ENCODE measurements at places on chromosomes 12 and 14.

- no peak for DNase-seq
Observed at GRCh38 chr12:49190974-49191373, 2.1 kb upstream of the TUBA1A start.

DNA sequence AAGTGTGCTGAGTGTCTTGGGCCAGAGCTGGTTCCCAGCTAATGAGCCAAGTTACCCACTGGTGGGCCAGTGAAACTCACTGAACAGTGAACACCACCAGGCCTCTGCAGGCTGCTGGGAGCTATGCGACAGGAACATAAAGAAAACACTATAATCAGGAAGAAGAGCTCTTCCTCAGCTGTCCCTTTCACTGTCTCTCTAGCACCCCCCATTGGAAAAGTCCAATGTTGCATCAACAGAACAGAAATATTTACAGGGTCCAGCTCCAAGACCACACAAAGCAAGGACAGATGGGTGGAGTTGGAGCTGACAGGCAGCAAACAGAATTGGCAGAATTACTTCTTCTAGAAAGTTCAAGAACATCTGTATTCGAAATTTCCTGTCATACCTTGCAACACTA is 903.6 kb upstream of the TMEM132C start:
- no peak for DNase-seq

DNA sequence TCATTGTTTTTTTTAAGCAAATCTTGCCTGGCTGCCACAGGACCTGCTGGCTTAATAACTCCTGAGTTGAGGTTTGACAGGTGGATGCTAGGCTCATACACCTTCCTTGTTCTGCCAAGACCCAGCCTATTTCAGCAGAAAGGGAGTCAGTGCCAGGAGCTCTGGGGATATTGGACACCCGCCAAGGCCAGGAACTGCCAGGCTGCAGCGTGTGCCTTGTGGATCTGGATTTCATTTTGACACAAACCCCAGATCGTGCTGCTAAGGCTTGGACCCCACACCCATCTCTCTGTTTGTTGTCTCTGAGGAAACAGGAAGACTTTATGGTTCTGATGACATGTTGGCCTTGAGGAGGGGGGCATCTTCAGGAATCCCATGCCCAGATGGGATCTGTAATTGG is 44.4 kb upstream of the PRIMA1 start:
- DNase-seq: no peak

- DNase-seq: no peak
Observed at GRCh38 chr14:23550131-23550811, 1.3 kb downstream of the ZFHX2 start.

DNA sequence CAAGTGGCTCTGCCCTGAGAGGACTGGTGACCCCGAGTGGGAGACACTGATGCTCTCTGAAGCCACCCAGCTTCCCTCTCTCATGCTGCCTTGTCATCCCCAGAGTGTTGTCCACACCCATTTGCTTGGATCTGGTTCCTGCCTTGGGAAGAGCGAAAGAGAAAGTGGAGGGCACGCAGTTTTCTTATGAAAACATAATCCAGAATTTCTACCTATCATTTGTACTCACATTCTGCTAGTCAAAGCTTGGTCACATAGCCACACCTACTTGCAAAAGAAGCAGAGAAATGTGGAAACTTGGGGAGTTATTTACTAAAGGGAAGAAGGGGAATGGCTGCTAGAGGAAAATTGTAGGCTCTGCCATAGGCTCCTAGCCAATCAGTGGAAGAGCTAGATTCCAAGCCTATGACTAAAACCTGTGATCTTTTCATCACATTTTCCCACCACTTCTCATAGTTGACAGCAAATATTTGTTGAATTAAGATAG is 326.3 kb downstream of the ZFP36L1 start:
- peak; percentile 70 for DNase-seq

- no peak for DNase-seq
Observed at GRCh38 chr12:58710901-58711300, 209.4 kb downstream of the LRIG3 start.

DNA sequence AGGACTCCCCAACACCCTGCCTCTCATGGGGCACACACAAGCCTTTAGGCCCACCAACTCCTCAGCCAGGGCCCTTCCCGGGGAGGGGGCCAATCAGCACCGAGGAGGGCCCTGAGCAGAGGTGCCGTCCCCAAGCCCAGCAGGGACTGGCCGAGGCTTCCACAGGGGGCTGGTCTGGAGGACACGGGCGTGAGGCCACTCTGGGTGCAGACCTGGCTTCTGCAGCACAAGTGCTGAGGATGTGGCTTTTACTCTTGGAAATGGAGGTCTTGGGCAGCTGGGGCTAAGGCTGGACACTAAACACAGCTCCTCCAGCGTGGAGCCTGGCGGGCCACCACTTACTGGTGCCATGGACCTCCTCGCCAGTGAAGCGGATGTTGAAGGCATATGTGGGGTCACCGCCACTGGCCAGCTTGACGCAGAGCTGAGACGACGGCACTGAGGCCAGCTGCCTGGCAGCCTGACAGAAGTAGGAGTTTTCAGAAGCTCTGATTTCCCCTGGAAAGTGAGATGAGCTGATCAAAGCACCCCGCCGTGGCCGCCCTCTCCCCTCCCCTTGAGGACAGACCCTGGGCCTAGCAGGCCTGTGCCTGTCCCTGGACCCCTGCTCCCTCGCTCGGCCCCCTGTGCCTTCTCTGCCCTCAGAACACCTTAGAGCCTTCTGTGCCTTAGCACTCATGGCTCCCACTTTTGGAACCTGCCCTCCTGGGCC is 44.0 kb downstream of the TRAFD1 start:
- no peak for DNase-seq

GRCh38 chr14:51094282-51094821 is 553 bp downstream of the TRIM9 start:
- peak; percentile 5 for DNase-seq

DNA sequence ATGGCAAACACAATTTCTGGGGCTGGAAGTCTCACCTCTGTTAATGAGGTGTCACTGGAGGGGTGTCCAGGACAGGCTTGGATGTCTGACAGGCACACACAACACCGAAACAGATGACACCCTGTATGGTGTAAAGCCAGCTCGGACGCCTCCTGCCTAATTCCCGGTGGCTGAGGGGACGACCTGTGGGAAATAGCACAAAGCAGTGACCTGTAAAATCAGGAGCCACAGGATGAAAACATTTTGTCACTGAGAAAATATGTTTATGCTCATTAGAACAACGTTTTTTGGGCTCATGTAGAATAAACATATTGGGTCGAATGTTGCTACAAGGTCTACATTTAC is 285.0 kb upstream of the RTL1 start:
- DNase-seq: no peak

- no peak for DNase-seq
Observed at GRCh38 chr14:71429902-71430301, 502.3 kb upstream of the RGS6 start.

DNA sequence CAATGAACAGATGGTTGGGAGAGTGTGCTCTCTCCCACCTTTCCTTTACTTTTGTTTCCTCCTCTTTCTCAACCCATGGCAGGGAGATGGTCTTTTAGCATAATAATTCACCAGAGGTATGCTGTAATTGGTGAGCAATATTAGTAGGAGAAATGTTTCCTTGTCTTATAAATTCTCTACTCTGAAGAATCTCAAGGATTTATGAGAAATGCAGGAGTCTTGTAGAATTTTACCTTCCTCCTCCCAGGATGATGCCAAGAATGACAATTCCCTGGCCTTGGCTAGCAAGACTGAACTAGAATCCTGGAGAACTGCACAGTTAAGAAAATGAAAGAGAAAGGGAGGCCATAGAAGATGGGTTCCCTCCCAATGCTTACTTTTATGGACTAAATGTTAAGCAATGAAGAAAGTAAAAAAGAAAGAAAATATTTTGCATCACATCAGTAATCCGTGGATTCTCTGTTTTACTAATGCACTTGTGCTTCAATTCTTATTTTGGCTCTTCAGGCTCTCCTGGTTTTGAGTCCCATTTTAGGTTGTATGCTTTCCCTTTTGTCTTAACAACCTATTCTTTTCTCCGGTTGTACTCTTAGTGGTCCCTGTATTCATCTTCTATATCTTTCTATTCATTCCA is 192.9 kb upstream of the GARIN6 start:
- no peak for DNase-seq

DNA sequence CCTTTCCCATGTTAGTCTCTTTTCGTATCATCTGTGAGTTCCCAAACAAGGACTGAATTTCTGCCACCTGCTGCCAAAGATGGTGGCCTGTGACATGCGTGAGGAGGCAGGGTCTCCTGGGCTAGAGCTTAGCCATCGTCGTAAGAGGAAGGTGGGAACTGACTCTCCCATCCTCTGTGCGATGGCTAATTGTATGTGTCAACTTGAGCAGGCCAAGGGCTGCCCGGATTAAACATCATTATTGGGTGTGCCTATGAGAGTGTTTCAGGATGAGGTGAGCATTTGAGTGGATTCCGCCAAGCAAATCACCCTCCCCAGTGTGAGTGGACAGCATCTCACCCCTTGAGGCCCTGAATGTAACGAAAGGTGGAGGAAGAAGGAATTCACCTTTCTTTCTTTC is 220.7 kb upstream of the DIO3 start:
- no peak for DNase-seq

- no peak for DNase-seq
Observed at GRCh38 chr12:96590970-96591369, 101.6 kb downstream of the CFAP54 start.

- DNase-seq: no peak
Observed at GRCh38 chr14:73167727-73168126, 31.4 kb downstream of the PSEN1 start.

GRCh38 chr14:92945959-92946846 is 23.3 kb downstream of the CHGA start:
- DNase-seq: no peak

- no peak for DNase-seq
Observed at GRCh38 chr12:57472391-57472790, 7.3 kb downstream of the ARHGAP9 start.

DNA sequence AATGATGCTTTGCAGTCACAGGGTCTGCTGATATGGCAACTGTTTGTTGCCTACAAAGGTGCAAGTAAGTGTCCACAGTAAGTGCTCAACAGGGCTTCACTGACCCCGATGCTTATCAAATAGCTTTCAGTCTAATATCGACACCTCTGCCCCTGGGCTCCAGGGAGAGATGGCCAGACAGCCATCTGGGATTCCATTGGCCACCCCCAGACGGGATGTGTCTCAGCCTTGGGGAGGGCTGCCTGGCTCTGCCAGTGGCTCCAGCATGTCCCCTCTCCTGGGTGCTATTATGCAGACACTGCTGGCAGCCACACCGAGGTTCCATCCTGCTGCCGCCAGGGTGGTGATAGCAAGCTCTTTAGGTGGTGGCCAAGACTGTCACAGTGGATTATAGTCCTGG is 57.4 kb downstream of the DGLUCY start:
- DNase-seq: no peak

DNA sequence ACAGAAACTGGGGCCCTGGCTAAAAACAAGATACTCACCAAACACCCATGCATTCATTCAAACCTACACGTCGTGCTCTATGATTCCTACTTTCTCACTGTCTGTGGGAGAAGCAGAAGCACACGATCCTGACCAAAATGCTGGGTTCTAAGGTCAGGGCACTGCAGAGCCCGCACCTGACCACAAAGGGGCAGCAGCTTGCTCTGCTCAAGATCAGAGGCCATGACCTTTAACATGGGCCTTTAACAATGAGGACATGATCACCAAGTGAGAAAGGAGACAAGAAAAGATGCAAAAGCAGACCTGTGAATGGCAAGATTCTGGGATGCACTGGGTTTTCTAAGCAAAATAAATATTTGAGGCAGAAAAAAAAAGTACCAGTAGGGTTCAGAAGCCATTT is 40.1 kb upstream of the VPS33A start:
- no peak for DNase-seq

Data from mesenchymal stem cell (in vitro differentiated cells and primary cell).